ENCODE measurements at places on chromosomes 13 and 19.

GRCh38 chr19:53881482-53882390 lies at the start of gene PRKCG:
TSS of gene PRKCG (plus strand) at chr19:53882197. CDS start at chr19:53882495, 298 bp downstream.
- DNase-seq, result no peak

- no peak for DNase-seq
Measured at GRCh38 chr19:38657633-38658222, 10.3 kb downstream of the ACTN4 start.

GRCh38 chr19:36060430-36060829 lies 5.7 kb downstream of the WDR62 start:
- DNase-seq, result peak; percentile 36

- DNase-seq, result no peak
Measured at GRCh38 chr19:39949026-39949747, 14.8 kb upstream of the FCGBP start.

DNA sequence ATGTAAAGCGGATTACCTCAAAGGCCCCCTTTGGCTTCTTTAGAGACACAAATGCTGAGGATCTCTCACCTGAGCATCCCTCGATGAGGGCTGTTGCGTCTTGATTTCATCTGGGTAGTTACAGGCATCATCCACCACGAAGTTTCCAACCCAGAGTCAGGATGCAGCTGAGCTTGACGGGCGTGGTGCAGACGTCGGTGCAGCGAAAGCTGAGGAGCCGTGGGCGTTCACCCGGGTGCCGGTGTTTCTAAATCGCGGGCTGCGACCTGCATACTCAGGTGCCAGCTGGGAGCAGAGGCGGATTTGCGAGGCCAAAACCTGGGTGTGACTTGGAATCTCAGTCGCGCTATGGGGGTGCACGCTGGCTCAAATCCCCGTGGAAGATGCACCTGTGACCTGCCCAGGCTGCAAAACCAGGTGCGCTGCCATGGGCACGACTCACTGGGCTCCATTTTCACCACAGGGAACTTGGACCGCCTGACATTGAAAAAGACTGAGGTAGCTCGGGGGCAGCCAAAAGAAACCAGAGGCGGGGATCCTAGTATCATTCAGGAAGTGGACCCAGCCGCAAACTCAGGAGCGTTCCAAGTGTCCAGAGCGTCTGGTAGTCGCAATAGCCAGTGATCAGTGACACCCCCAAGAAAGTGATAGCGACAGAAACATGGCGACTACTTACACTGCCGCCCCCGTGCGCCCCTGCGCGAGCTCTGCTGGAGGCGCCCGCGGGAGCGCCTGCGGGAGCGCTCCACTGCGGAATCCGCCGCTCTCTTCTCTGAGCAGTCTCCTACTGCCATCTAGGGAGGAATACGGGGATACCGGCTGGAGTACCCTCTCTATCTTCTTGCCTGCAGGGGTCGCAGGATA lies 36.4 kb upstream of the IGFL4 start:
- DNase-seq, result peak; percentile 71

- no peak for DNase-seq
Measured at GRCh38 chr19:23318143-23318542, 67.9 kb upstream of the ZNF724 start.

- peak; percentile 54 for DNase-seq
Measured at GRCh38 chr13:37123337-37123736, 17.9 kb upstream of the CSNK1A1L start.

GRCh38 chr13:43235028-43235427 lies 211.6 kb downstream of the DNAJC15 start:
- no peak for DNase-seq

DNA sequence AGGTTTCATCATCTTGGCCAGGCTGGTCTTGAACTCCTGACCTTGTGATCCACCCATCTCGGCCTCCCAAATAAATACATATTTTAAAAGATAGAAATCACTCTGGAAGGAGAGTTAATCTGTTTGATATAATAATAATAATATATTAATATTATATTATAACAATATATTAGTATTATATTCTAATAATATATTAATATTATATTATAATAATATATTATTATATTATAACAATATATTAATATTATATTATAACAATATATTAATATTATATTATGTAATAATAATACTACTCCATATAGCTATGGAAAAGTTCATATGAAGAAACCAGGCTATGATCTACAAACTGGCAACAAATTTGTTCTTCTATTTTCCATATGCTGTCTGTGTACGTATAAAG lies 16.8 kb downstream of the HPN start:
- no peak for DNase-seq

GRCh38 chr13:25922376-25922775 lies 129.4 kb downstream of the SHISA2 start:
- no peak for DNase-seq

- DNase-seq, result no peak
Measured at GRCh38 chr13:71516521-71516920, 350.5 kb downstream of the DACH1 start.

- DNase-seq, result peak; percentile 85
Measured at GRCh38 chr19:46859637-46860124, 1.1 kb upstream of the ARHGAP35 start.

- DNase-seq, result no peak
Measured at GRCh38 chr19:33508941-33509614, 12.5 kb downstream of the PEPD start.

DNA sequence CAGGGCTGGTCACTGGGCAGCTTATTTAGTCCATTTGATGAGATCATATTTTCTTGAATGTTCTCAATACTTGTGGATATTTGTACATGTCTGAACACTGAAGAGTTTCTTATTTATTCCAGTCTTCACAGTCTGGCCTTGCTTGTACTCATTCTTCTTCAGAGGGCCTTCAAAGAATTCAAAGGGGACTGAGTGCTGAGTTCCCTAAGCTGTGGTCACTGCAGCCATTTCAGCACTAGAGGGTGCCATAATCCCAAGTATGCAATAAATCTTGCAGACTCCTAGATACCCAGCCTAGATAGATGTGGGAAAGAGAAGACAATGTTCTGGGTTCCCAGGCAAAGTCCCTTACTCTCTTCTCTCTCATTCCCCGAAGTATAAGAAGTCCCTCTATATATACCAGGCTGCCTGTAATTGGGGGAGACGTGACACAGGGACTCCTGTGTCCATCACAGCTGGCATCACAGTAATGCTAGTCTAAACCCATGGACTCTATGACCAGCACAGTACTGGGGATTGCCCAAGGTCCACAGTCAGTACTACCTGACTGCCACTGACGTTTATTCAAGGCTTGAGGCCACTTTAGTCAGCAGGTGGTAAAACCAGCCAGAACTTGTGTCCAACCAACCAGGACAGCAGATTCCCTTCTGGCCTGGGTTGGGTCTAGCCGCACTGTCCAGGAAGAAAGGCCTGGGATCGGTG lies 8.9 kb upstream of the VN1R1 start:
- peak; percentile 77 for DNase-seq

GRCh38 chr19:49808711-49809159 lies 4.4 kb downstream of the FUZ start:
- DNase-seq, result peak; percentile 82

GRCh38 chr13:73244467-73244866 lies 185.7 kb downstream of the KLF5 start:
- DNase-seq, result no peak

DNA sequence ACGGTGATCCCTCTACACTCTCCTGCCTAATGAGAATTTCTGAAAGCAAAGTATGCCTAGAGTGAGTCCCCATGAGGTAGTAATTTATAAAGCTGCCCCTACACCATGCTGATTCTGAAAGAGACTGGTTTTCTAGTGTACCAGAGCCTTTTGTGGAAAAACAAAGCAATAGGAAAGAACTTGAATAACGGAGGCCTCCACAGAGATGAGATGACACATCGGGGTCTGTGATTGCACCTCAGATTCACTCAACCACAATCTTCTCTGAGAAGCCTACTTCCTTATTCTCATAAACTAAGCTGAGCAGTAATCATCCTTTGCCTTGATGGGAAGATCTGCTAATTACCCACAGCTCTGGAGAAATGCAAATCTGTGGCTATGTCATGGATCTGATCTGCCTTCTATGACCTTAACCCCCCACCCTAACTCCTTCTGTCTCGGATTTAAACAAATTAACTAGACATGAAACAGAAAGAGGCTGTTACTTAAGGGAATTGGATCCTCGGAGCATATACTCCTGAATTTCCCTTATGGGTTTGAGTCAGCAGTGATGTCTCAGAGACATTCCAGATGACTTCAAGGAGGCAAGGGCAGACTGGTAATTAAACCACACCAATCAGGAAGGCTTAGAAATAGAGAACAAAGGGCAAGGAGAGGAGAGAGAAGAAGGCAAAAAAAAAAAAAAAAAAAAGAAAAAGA lies 128.0 kb downstream of the DCT start:
- no peak for DNase-seq

DNA sequence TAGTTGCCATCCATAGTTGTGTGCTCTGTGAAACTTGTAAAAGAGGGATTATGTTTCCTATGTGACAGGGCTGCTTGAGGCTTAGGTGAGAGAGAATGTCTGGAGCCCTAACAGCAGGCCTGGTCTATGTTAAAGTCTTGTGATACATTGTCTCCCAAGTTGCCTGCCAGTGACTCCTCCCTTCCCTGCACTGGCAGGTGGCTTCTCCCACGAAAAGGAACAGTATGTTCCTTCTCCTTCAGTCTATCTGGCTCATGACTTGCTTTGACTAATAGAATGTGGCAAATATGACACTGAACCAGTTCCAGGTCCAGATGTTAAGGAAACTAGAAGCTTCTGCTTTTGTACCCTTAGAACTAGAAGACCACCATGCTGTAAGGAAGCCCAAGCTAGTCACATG lies 5.9 kb upstream of the KCNN4 start:
- DNase-seq, result no peak

Data from hematopoietic multipotent progenitor cell treated with erythropoietin and hydrocortisone succinate and interleukin-3 and kit ligand, for 8 days (in vitro differentiated cells).